ENCODE measurements at places on chromosomes 12 and 14. TPM values are rescaled to one million over a fixed set of nuclear protein-coding genes. Genes with fewer than 3 reads are reported as not detected.

GRCh38 chr14:68309616-68310015 is 483.3 kb downstream of the ZFP36L1 start:
- no peak for DNase-seq

- DNase-seq, result no peak
Measured at GRCh38 chr14:96095581-96096476, 56.7 kb downstream of the C14orf132 start.

GRCh38 chr12:91702843-91703425 is 442.7 kb downstream of the BTG1 start:
- DNase-seq, result no peak

The CBLN3 gene
- 4.7 TPM for total RNA-seq

The MIP gene
- total RNA-seq, result 0.15 TPM

The NDRG2 gene
- 3.1 TPM for total RNA-seq

The PRB3 gene
- not detected for total RNA-seq

The OASL gene
- 2.4 TPM for total RNA-seq
